ENCODE measurements at places on chromosomes 16 and 17.

GRCh38 chr16:14132696-14133048, 61.6 kb downstream of the MRTFB start:
- no peak for ATAC-seq

DNA sequence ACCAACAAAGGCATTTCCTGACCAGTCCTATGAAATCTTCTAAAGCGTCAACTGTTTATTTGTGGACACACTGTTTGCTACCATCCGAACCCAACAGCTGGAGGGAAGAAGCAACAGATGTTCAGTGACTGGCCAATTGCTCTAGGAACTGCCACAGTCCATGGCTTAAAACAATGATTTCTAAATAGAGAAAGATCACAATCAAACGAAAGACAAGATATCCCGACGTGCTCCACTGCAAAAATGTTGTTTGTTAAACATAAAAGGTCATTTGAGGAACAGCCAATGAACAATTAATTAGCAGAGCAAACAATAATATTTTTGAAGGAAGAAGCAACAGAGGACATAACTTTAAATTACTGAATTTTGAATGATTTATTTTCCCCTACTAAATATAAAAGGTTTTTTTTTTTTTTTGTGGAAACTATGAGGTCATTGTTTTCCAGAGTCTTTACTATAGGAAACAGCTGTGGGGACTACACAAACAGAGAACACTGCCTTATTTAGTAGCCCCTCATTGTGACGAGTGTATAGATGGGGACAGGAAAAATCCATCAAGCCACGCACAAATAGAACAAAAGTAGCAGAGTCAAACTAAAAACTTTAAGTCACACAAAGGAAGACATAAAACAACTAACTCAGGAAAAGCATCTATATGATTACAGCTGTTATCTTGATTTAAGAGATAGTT, 17.2 kb downstream of the USP31 start:
- ATAC-seq = no peak

- no peak for ATAC-seq
Observed at GRCh38 chr17:19726631-19727376, 10.4 kb upstream of the SLC47A2 start.

GRCh38 chr17:67467500-67468455, 90.7 kb downstream of the PITPNC1 start:
- no peak for ATAC-seq

DNA sequence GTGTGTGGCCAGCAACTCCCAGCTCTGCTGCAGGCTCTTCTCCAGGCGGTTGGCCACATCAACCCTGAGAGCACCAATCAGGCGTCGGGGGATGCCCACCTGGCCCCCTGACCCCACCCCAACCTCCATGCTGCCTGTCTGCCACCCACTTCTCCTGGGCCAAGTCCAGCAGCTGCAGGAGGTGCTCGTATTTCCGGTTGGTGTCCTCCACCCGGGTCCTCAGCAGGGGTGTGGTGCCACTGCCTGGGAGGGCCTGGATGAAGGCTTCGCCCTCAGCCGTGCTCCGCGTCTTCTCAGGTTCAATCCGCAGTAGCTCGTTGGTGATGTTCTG, 44.6 kb downstream of the UBN1 start:
- ATAC-seq = no peak

- ATAC-seq = no peak
Observed at GRCh38 chr16:1280783-1281182, 24.9 kb downstream of the TPSD1 start.

DNA sequence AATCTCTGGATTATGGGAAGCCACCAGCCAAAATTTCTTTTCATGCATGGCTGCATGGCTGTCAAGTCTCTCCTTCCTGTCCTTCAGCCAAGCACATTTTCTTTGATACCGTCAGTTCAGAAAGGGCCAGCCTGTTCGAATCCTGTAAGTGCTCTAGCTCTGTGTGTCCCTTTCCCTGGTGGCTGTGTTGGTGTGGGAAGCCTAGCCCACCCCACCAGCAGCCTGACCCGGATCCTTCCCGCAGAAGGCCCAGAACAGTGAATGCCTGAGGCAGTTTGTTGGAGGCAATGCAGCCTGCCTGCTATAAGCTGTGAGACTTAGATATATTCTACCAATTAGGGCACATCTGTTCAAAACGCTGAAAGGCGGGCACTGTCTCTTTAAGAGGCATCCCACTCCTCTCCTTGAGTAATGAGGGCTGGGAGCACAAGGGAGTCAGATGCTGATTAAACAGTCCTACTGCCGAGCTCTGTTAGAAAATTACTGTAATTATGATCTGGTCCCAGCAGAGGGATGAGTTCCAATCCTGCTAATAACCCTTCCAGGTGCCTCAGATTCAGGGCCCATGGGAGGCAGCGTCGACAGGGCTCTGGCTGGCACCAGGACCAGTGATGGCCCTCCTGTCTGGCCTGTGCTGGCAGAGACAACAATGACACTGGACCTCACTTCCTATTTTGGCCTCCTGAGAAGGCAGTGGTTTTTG, 18.4 kb downstream of the SNX11 start:
- no peak for ATAC-seq

- no peak for ATAC-seq
Observed at GRCh38 chr17:55763856-55764255, 13.0 kb downstream of the PCTP start.

GRCh38 chr17:2243953-2244352, 59.6 kb downstream of the SMG6 start:
- ATAC-seq = no peak

DNA sequence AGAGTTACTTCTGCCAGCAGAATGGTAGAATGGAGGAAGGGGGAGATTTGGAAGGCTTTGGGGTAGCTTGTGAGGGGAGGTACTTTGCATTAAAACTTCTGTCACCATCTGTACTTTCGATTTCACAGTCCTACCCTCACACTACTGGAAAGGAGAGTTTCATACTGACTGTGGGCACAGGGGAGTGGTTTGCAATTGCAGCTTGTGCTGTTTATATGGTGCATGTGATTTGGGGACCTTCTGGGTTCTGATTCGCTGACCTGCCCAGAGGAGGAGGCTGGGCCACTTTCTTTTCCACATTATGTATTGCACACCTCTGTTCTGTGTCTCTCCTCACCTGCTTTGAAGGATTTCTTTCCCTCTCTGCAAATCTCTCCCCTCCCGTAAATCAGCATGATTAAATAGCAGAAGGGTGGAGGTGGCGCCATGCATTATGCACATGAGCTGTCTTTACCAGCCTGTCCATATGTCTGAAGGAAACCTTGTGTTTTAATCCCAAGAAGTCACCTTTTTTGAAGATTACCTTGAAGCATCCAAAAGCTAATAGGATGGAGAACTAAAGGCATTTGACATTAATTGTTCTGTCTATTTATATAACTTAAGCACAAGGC, 90.9 kb downstream of the RBFOX1 start:
- ATAC-seq = no peak

DNA sequence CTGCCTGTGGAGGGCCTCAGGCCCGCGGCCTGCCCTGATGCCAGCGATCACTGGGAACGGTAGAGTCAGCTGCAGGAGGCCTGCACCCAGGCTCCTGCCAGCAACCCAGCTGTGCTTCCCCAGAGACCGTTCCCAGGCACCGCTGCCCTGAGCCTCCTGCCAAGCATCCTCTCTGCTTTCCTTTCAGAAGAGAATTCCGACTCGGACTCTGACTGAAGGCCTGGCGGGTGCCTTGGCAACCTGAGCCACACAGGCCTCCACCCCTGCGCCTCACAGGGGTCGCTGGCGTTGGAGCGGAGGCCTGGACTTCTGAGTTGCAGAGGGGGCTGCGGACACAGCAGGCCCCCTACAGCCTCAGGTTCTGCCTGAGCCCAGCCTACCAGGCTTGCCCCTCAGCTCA, 7.9 kb downstream of the CMTM3 start:
- no peak for ATAC-seq

GRCh38 chr16:51148678-51149228, 2.3 kb downstream of the SALL1 start:
- ATAC-seq = no peak

DNA sequence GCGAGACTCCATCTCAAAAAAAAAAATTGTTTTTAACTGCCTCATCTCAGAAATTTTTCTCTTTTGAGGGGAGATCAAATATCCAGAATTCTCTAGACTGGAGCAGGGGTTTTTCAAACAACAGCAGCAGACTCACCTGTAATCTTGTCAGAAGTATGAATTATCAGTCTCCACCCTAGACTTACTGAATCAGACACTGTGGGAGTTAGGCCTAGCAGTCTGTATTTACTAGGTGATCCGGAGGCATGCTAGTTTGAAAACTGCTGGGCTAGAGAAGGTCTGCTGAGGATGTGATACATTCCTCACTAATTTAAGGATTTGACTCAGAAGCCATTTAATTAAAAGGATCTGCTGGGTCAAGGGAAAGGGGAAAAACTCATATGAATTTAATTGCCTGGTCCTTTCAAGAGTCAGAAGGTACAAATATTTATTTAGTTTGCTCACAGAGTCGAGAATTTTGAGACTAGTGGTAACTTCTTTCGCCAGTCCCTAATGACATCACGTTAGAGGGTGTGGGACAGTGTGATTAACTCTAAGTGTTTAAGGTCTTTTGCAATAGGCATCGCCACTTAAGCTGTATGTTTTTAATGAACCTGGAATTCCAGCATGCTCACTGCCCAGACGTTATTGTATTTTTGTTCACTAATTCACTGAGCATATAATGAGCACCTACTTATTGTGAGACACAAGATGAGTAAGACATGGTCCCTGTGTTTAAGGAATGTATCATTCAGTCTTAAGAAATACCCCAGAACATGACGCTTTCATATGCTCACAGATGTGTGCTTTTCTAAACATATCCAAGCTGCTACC, 14.2 kb downstream of the ATP6V0A1 start:
- ATAC-seq = no peak

GRCh38 chr16:73505577-73505976, 457.6 kb upstream of the ZFHX3 start:
- no peak for ATAC-seq

DNA sequence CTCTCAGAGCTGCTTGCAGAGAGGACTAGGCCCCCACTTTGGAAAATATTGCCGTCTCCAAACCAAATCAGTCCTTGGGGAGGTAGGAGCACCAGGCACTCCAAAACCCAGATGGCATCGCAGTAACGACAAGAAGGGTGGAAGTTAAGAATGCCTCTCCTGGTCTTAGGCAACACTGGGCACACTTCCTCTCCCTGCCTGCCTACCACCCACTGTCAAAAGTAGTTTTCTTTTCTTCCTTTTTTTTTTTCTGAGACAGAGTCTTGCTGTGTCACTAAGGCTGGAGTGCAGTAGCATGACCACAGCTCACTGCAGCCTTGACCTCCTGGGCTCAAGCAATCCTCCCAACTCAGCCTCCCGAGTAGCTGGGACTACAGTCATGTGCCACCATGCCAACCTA, 47.2 kb downstream of the SRL start:
- no peak for ATAC-seq

DNA sequence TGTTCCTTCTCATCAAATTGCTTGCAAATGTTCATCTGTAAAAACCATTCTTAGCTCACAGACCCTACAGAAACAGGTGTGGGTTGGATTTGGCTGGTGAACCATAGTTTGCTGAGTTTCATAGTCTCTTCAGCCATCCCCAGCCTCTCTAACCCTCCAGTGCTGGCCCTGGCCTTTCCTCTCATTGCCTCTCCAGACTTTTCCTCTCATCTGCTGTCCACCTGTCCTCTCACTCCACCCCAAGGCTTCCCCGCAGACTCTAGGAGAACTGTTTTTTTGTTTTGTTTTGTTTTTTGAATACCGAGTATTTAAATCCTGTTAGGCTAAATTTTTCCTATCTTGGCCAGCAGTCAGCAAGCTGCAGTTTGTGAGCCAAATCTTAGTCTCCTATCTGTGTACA, 41.1 kb downstream of the MEOX1 start:
- no peak for ATAC-seq

DNA sequence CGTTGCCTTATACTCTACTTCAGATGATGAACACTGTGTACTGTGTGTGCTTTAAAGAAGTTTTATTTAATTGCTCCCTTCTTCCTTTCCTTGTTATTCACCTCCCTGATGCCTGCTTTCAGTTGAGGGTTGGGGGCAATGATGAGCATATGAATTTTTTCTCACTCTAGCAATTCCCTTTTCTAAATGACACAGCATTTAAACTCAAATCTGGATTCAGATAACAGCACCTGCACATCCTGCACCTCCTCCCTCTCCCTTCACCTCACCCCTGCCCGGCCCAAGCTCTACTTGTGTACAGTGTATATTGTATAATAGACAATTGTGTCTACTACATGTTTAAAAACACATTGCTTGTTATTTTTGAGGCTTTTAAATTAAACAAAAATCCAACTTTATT, 13.0 kb upstream of the PNPO start:
- no peak for ATAC-seq

GRCh38 chr16:2214719-2214968, at the start of gene PGP:
TSS of gene PGP (minus strand) at chr16:2214840. CDS start at chr16:2214777, 63 bp downstream.
- ATAC-seq = peak; percentile 93

- no peak for ATAC-seq
Observed at GRCh38 chr17:41116297-41116696, 1.9 kb downstream of the KRTAP4-11 start.

DNA sequence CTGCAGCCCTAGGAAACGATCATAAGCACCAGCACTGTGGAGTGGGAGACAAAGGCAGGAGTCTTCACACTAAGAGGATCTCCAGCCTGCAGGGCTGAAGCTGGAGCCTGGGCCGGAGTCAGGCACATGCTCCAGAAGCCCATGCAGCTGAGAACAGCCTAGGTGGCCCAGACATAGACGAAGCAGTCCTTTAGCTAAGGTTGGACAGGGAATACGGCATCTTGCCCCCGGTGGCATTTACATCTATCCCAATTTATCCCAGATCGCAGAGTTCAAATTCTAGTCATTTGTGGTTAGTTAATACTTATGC, 13.9 kb downstream of the TSPOAP1 start:
- no peak for ATAC-seq

- ATAC-seq = no peak
Observed at GRCh38 chr17:78672871-78673371, 95.7 kb upstream of the DNAH17 start.

GRCh38 chr17:3879186-3879585, 13.7 kb downstream of the CAMKK1 start:
- ATAC-seq = no peak

GRCh38 chr17:16923904-16924695, 47.8 kb downstream of the TNFRSF13B start:
- ATAC-seq = no peak

DNA sequence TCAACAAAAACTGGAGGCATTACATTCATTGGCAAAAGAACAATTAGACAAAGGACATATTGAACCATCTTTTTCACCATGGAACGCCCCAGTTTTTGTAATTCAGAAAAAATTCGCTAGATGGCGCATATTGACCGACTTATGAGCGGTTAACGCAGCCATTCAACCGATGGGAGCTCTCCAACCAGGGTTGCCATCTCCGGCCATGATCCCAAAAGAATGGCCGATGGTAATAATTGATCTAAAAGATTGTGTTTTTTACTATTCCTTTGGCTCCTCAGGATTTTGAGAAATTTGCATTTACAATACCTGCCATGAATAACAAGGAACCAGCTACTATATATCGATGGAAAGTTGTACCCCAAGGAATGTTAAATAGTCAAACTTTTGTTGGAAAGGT, 21.4 kb downstream of the ALOX15B start:
- ATAC-seq = no peak

GRCh38 chr17:31388770-31389656, 2.5 kb upstream of the RAB11FIP4 start:
- ATAC-seq = no peak

- no peak for ATAC-seq
Observed at GRCh38 chr17:17132746-17133145, 73.4 kb downstream of the PLD6 start.

Data from activated CD4-positive, CD25-positive, alpha-beta regulatory T cell treated with anti-CD3 and anti-CD28 coated beads, Interleukin-2, amount 50 U/mL, for 24 hours (primary cell).